ENCODE measurements at places on chromosomes 2 and 18.

DNA sequence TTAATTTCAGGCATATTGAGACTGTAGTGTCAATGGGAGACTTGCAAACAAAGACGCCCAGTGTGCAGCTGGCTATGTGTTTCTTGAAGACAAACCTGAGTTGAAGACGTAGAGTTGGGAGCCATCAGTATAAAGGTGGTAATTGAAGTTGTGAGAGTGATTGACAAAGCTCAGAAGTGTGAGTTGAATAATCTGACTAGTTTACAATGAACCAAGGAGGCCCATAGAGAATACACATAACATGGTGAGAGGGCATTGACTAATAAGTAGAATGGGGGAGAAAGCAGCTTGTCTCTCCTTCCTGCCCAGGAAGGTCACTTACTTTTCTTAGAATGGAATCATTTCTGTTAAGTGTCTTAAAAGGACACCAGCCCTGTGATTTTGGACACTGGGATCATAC is 14.1 kb downstream of the SP110 start:
- no peak for DNase-seq

GRCh38 chr2:195031411-195031810 is 625.6 kb upstream of the SLC39A10 start:
- DNase-seq = no peak

- DNase-seq = no peak
Observed at GRCh38 chr18:27824841-27825681, 351.9 kb downstream of the CDH2 start.

- DNase-seq = no peak
Observed at GRCh38 chr2:12577091-12577490, 139.6 kb upstream of the TRIB2 start.

GRCh38 chr2:164896226-164896625 is 54.6 kb upstream of the COBLL1 start:
- no peak for DNase-seq

- no peak for DNase-seq
Observed at GRCh38 chr2:15969214-15969613, 28.9 kb downstream of the MYCN start.

GRCh38 chr2:164952057-164952702 is 3.1 kb downstream of the SLC38A11 start:
- no peak for DNase-seq

GRCh38 chr18:1648712-1649111 is 744.0 kb downstream of the ADCYAP1 start:
- DNase-seq = no peak

Data from activated naive CD4-positive, alpha-beta T cell (primary cell).